CD4-positive, alpha-beta T cell treated with Interleukin-15 for 4 hours (primary cell): ENCODE measurements at places on chromosomes 1 and 21.

- no peak for DNase-seq
These were observed 1.2 kb upstream of the LUZP1 start for GRCh38 chr1:23169727-23170335.

- no peak for DNase-seq
These were observed 71.9 kb downstream of the CEP350 start for GRCh38 chr1:180026556-180026955.

DNA sequence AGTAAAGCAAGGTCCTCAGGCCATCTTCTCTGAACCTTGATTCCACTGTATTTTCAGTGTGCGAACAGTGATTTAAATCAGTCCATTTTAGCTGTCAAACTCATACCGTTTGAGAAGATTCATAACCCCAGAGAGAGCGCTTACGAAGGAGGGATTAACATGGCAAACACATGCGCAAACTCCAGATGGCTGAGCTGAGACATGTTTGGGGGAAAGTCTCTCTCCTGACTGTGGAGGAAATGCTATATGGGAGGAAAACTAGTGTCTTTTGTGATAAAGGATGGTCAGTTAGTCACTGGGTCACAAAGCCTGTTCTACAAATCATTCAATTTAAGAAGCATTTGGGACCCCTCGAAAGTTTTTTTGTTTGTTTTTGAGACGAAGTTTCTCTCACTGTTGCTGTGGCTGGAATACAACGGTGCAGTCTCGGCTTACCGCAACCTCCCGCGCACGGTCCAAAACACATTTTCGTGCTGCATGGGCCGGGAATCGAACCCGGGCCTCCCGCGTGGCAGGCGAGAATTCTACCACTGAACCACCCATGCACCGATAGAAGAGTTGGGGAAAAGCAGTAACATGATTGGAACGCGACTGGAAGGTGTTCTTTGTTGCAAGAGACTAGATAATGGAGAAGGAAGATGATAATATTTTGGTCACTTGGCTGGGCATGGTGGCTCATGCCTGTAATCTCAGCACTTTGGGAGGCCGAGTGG lies 58.4 kb upstream of the CXADR start:
- no peak for DNase-seq

DNA sequence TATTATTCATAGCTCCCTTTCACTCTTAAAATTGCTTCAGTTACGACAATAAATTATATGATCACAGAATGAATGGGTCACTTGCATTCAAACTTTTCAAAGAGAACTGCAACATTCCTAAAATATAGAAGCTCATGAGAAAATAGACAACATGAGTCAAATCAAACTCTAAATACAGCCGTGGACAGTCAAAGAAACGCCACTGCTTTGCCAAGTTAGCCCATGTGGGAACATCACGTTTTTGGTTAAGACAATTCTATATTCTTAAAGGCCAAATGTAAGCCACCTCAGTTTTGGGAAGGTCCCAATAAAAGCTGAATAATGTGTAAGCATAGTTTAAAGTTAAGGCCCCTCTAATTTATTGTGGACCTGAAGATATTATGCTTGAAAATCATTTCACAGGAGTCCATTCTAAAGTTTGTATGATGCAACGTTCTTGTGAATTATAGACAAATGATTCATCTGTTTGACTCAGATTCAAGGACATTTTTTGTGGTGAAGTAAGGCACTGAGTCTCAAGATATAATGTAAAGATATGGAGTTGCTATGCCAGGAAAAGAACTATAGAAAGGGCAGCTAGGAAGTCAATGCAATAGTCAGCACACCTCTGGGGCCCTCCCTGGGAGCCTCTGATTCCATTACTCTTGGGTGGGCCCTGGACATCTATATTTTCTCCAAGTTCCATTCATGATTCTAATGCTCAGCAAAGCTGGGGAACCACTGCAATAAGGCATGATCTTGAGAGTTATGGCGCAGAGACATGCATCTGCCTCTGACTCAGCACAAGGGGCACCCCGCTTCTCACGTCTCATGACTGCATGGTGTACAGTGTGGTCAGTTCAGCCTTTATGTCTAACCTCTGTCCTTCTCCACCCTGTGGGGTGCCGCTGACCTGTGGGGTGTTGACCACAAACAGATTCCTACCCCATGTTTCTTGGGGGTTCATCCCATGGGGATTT lies 33.9 kb downstream of the ETS2 start:
- no peak for DNase-seq

- DNase-seq = no peak
These were observed 380.0 kb downstream of the DSCAM start for GRCh38 chr21:40466893-40467483.

DNA sequence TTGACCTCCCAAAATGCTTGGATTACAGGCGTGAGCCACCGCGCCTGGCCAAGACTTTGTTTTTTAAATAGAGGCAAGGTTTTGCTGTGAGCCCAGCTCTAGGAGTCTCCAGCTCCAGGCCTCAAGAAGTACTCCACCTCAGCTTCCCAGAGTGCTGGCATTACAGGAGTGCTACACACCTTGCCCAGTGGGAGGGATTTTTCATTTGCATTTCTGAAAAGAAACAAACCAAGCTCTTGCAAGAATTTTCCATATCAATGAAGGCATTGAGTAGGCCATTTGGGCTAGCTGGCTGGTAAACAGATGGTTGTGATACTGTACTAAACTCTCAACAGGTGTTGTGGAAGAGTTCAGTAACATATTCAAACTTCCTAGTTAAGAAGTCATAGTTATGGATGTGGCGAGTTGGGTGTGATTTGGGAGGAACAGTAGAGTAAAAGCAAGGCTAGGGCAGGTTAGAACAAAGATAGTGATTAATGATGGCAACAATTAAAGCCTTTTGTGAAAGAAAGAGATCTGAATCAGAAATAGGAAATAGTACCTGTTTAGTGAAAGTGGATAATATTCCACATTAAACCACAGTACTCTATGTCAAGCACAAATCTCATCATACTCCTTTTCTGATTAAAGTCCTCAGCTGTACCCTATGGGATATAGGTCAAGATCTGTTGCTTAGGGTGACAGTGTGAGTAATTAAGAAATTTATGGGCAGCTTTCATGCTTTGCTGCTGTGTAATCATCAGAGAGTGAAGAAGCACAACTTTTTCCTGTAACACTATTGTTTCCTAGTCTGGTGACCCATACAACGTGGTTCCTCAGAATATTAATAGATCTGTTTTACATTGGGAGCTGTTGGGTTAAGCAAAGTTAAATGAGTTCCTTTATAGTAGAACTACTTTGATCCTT lies 10.7 kb downstream of the AKIRIN1 start:
- no peak for DNase-seq

DNA sequence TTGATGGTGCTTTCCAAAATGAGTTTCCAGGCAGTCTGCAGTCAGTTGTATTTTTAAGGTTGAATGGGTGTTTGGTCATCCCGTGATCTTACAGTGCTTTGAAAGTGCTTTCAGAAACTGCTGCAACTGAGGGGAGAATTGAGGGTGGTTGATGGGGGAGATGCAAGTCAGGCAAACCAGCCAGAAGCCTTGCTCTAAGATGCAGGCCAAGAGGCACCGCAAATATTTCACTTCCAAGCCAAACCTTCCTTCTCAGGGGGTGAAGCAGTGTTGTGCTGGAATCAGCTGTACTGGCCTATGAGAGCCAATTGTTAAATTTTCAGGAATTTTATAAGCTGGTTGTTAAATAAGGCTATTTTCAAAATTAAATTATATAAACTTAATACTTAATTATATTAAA lies 151.6 kb downstream of the KCNJ6 start:
- no peak for DNase-seq

DNA sequence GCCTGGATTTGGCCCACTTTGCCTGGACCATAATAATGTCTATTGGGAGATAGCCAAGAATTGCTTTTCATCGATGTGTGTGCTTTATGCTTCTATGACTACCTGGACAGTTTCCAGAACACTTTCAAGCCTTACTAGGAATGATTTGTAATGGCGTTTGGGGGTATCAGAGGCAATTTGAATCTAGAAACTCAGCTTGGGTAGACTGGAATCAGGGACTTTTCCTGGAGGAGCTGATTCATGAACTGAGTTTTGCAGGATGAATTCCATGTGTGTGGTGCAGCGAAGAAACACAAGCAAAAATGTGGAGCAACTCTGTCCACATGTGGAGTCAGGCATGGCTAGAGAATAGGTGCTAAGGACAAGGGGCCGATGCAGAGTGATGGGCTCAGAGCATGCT lies 11.9 kb upstream of the TMEM61 start:
- DNase-seq = no peak

DNA sequence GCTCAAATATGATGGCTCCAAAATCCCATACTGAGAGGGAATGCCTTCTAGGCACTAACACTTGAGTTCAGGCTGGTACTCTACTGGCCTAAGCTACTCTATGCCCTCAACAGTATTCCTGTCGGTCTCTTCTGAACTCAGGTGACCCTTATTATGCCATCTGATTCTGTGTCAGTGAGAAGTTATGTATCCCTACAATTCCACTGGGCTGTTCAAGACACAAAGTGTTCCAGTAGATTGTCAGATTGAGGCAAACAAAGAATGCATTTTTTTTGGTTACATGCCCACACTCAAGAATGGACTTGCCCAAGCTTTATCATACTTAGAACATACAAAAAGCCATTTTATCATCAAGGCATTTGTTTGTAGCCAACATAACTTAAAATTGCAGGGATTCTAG lies 553.8 kb upstream of the PRMT6 start:
- DNase-seq = no peak

DNA sequence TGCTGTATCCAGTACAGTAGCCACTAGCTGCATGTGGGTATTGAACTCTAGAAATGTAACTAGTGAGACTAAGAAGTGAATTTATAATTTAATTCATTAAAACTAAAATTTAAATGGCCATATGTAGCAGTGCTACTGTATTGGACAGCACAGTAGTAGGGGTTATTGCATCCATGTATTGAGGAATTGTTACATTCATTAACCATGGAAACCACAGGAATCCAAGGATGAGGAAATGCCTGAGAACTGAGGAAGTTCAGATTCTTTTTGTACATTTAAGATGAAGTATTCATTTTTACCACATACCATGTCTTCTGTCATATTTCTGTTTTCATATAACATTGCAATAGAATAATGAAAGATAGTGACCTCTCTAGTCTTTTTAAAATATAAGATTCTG lies 2.6 kb downstream of the MTF2 start:
- DNase-seq = no peak

- no peak for DNase-seq
These were observed 9.8 kb downstream of the BARHL2 start for GRCh38 chr1:90707363-90707710.

GRCh38 chr21:32325706-32326105 lies 27.1 kb downstream of the MRAP start:
- DNase-seq = no peak

- DNase-seq = no peak
These were observed 113.9 kb downstream of the CAPN8 start for GRCh38 chr1:223551610-223552009.

DNA sequence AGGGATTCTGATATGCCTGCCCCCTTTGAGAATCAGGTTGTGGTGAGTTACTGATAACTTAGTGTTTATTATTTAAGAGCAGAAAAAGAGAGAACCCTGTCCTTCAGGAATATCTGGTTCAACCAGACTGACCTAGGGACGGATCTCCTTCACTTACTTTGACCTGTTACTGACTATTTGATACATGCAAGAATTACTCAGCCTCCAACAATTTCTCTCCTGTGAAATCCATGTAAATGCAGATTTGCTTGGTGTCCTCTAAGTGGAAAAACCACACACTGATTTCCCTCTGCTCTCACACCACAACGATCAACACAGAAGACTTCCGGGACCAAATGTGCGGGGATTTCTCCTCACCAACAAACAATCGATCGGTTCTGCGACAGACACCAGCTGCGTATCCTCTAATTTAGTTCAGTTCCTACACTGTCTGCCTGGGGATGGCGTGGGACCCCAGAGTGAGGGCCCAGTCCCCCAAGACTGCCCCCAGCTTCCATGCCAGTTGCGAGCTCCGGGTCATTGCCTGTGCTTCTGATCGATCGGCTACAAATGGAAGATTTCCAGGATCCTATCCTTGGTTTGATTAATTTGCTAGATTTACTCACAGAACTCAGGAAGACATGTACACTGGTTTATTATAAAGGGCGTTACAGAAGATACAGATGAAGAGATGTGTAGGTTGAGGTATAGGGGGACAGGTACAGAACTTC lies 51.7 kb downstream of the BACE2 start:
- DNase-seq = no peak

DNA sequence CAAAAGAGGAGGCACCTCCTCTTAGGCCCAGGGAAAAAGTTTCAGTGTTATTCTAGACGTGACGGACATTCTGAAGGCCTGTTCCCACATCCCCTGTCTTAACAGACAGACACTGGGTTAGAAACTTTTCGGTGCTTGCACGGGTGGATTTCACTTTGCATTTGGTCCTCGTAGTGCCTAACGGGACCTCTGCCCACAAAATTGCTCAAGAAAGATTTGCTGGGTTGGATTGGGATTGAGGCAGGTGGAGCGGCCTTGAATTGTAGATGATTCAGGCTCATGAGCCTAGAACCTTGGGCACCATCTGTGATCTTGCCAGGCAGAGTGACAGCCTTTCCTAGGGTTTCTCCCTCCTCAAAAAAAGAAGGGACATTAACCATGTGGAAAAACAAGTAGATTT lies 2.8 kb downstream of the PLA2G5 start:
- no peak for DNase-seq

DNA sequence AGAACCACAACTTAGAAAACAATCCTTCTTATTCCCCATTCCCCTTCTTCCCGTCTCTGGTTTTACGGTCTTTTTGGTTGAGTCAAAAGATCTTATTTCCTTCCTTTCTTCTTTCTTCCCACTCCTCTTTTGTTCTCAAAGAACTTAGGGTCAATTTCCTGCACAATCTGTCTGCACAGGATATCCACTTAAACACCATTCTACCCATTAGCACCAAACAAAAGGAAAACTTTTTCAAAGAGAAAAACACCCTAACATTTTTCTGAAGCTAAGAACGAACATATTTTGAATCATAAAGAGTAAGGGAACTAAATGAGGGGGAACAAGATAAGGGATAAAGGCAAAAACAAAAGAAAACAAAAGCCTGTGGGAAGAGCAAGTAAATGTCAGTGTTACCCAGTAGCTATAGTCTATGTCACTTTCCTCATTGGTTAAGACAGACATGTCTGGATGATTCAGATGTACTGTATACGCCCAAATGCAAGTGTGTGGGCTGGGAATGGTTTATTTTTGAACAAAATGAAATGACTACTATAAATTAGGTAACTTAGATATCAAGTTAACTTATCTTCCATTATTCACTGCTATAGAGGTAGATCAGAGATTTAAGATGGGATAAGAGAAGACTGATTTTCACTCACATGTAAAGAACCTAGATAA lies 59.9 kb downstream of the TOR3A start:
- DNase-seq = no peak
